Activated CD8-positive, alpha-beta memory T cell treated with anti-CD3 and anti-CD28 coated beads for 1 hour (primary cell): ENCODE measurements at places on chromosomes 1 and 21.

DNA sequence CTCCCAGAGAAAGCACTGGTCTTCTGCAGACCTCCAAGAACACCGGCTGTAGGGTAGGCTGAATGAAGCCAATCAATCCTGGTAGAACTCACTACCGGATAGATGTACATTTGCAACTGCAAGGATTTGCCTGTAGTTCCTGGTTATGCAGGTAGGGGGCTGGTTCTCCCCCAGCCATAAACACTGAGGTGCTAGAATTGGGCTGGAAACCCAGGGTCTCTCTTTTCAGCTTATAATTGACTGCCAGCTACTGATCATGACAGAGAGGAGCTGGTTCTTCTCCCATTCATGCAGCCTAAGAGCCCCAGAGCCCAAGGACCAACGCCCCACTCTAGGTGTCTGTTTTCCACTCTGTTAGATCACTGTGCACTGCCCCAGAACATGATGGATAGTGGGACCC, 21.5 kb upstream of the MTARC2 start:
- no peak for DNase-seq

DNA sequence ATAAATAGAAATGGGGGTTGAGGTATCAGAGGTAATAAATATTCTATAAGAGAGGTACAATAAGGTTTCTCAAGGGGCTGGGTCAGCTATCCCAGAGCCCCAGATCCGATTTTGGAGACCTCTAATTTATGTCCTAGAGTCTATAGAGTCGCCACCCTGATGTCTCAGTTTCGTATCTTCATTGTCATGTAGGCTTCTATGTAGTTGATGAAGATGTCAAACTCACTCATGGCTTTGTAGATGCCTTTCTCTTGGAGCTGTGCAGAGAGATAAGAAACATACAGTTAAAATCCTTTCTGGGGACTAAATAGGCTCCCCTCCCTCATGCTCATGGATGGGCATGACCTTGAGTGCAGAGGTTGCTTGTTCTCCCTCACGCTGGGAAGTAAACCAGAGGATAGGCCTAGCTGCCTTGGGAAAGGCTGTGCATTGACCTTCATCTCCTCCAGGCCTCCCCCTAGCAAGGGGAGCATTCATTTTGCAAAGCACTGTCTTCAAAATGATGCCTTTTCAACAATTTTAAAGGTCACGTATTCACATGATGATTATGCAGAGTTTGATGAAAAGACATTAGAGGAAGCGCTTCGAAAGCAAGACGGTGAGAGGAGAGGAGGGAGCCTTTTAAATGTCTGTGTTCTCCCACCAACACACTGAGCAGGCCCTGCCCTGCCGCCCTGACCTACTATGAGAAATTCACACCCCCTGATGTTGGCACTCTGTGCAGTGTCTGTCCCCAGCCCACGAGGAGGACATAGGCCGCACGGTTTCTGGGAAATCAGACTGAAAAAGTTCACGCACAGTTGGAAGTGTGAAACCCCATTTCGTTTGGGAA, 1.9 kb upstream of the IL19 start:
- DNase-seq: no peak

DNA sequence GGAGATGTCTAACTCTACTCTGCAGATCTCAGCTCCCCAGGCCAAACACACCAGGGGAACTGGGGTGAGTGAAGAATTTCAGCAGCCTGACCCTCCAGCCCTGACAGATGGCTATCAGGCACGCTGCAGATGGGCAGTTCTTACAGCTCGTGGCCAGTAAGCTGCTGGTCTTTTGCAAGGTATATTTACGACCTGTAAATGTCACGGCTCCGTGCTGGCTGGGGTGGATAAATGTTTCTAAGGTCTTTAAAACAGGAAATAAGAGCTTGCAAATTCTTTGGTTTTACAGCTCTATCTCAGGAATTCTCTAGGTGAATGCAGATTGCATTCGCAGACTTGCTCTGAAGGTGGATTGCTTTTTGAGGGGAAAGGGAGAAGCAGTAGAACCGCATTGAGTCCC, 10.1 kb downstream of the DOP1B start:
- DNase-seq: no peak

DNA sequence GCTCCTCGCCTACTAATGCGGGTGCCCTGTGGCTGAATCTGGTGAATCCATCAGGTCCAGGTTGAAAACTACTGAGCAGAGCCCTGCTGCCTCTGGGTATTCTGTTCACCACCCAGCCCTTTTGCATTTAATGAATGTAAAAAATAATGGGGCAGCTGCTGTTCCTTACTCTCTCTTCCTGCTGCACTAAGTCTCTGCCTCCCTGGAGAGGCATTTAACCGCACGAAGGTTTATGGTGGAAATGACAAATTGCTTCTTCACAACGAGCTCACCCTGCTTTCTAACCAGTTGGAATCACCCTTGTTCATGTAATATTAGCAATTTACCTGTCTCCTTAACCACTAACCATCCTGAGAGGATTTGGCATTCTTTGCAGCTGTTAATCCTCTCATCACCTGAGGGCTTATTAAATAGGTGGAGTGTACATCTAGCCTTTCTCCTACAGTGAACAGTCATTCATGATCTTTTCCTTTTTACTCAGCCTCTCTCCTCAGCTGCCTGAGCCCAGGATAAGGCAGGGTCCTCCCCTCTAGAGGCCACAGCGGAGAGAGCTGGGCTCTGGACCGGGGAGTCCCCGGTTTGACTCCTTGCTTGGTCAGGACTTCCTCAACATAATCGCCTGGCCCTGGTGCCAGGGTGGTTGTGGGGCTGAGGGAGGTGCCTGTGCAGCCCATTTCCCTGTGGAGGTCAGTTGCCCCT, 97.6 kb downstream of the NOS1AP start:
- DNase-seq: no peak

DNA sequence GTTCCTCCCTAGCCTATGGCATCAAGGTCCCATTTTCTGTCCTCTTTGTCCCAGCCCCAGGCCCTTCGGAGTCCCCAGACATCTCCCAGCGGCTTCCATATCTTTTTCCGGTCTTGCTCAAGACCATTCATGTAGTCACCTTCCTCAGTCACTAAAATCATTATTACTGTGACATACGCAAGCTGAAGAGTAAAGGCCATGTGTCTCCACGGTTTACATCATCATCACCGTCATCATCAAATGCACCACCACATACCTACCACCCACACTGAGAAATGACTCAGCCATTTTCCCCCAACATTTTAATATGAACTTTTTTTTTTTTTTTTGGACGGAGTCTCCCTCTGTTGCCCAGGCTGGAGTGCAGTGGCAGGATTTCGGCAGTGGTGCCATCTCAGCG, 43.4 kb downstream of the FHAD1 start:
- DNase-seq: no peak

DNA sequence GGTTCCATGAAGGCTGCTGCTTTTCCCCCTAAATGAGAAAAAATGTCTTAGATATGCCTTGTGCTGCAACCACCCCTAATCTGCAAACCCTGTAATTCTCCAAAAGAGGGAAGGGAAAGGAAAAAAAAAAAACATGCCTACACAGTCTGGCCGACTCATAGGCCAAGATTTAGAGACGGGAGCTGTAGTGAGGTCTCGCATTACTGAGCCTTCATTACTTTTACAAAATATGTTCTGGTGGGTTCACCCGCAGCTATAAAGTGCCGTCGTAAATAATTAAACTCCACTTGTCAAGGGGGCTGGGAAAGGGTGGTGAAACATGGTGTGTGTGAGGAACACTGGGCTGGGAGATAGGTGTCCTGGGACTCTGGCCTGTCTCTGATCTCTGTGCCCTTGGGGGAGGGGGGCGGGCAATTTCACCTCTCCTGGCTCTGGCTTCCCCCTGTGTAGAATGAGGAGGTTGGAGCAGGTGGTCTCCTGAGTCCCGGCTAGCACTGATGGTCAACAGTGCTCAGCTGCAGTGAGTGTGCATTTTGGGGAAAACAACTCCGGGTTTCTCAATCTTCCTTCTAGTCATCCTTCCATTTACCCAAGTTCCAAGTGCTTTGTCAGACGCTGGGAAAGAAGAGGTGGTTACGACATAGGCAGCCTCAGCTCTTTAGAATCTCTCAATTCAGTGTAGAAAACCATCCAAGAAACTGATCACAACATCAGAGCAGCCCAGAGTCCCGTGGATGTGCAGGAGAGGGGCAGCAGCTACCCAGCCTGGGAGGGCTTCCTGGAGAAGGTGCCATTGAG, 82.3 kb downstream of the ACTL8 start:
- no peak for DNase-seq

- DNase-seq: no peak
Observed at GRCh38 chr1:29280409-29281131, 44.2 kb downstream of the PTPRU start.
